Germinal center (tissue), 1 donor: ENCODE measurements at places on chromosomes 6 and 20.

- no peak for DNase-seq
These were observed 99.8 kb downstream of the TAF4 start for GRCh38 chr20:61965606-61966491.

DNA sequence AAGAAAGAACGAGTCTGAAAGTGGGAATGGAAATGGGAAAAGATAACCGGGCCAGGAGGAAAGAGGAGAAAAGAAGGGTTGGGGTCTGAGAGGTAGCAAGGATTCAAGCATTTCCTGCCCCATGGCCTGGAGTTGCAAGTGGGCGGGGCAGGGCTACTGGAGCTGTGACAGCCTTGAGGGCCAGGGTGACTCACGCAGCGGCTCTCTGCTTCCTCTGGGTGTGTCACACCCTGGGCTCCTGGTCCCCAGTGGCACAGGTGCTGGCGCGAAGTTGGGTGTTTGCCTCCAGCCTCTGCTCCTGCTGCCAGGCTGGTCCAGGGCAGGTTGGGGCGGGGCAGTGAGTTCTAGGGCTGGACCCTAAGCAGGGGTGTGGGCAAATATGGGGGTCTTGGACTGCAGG is 3.3 kb upstream of the ULBP3 start:
- DNase-seq: no peak

DNA sequence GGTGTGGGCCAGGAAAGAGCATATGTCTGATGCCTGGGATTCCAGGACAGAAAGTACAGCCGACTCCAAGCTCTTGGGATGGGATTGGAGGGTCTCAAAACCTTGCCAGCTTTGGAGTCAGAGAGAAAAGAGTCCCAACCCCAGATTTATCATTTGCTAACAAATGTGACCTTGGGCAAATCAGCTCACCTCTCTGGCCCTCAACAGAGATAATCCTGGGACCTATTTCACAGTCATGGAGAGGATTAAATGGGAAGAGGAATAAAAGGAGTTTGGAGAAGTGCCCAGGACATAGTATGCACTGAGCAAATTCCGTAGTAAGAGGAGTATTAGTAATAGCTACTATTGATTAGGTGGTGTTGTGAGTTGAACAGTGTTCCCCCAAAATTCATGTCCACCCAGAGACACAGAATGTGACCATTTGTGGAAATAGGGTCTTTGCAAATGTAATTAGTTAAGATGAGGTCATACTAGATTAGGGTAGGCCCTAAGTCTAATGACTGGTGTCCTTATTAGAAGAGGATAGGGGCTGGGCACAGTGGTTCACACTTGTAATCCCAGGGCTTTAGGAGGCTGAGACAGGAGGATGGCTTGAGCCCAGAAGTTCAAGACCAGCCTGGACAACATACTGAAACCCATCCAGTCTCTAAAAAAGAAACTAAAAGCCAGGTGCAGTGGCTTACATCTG is 17.1 kb downstream of the RIPOR3 start:
- no peak for DNase-seq

- DNase-seq: no peak
These were observed 13.4 kb downstream of the SLX4IP start for GRCh38 chr20:10448270-10449156.

DNA sequence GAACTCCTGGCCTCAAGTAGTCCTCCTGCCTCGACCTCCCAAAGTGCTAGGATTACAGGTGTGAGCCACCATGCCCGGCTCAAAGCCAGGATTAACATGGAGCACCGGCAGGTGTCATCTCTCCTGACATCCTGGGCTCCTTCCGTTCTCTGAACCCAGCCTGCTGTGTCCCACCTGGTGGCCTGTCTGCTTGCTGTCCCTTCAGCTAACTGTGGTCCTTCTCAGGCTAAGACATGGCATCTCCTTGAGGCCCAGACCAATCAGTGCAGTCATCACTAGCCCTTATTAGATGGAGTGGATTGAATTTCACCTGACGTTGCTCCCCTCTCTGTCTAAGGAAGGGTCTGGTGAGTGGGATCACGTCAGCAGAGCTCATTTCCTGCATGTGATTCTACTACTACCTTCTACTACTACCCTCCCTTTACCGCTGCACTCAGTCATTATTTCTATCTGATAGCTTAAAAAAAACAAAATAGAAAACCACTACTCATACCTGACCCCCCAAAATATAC is 28.0 kb upstream of the SYNJ2 start:
- no peak for DNase-seq

GRCh38 chr6:42781796-42782688 is at the start of gene BICRAL:
Gene BICRAL, plus strand, starts transcription at chr6:42782052. Its CDS starts 39,971 bp downstream, at chr6:42822023.
- DNase-seq: peak; percentile 66

- no peak for DNase-seq
These were observed 680.4 kb upstream of the IMPG1 start for GRCh38 chr6:76752841-76753240.

DNA sequence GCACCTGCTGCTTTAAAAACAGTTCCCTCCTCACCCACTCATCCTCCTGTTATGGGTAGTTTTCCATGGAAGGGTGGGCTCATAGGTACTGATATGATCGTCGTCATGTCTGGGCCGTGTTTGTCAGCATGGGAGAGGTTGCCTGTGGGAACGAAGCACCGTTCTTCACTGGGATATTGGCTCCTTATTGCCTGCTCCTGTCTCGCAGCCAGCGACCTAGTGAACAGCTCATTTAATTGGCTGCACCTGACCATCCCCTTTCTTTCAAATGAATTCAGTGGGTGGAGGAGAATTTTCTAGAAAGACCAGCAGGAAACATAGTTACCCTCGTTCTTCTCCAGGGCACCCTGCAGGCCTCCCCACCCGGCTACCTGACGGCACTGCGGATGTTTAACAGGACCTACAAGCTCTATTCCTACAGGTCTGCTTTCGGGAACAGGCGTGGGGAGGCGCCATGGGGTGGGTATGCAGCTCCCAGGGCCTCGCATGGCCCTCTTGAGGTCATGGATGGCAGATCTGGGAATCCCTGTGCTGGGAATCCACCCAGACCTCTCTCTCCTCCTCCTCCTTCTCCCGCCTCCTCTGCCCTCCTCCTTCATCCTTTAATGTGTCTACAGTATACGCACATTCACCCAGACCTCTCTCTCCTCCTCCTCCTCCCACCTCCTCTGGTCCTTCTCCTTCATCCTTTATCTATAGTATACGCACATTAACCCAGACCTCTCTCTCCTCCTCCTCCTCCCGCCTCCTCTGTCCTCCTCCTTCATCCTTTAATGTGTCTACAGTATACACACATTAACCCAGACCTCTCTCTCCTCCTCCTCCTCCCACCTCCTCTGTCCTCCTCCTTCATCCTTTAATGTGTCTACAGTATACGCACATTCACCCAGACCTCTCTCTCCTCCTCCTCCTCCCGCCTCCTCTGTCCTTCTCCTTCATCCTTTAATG is 21.9 kb downstream of the ENTPD6 start:
- no peak for DNase-seq

GRCh38 chr6:21201637-21202350 is 391.8 kb upstream of the SOX4 start:
- no peak for DNase-seq

- DNase-seq: no peak
These were observed 181.0 kb upstream of the ZNF217 start for GRCh38 chr20:53774461-53775203.

GRCh38 chr20:3168079-3168828 is 5.1 kb downstream of the LZTS3 start:
- DNase-seq: no peak

GRCh38 chr6:8175046-8175777 is 72.9 kb upstream of the EEF1E1 start:
- DNase-seq: no peak

- peak; percentile 97 for DNase-seq
These were observed 93.9 kb upstream of the BTN3A2 start for GRCh38 chr6:26270903-26271667.

- peak; percentile 82 for DNase-seq
These were observed 21.5 kb downstream of the OR2B2 start for GRCh38 chr6:27890445-27891319.

DNA sequence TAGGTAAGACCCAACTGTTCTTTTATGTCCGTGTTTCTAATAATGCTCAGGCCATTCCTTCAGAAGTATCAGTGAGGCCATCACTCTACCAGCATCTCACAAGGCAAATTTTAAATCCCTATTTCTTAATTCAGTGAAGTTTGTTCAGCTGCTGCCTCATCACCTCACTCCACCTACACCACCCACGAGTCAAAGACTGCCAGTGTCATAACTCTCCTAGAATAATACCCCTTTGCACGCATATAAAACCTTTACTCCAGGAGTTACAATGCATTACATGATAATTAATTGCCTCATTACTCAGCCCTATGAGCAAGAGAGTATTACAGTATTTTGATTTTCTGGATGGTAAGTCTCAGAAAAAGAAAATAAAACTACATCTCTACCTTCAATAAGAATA is 793.6 kb downstream of the TFAP2A start:
- no peak for DNase-seq

DNA sequence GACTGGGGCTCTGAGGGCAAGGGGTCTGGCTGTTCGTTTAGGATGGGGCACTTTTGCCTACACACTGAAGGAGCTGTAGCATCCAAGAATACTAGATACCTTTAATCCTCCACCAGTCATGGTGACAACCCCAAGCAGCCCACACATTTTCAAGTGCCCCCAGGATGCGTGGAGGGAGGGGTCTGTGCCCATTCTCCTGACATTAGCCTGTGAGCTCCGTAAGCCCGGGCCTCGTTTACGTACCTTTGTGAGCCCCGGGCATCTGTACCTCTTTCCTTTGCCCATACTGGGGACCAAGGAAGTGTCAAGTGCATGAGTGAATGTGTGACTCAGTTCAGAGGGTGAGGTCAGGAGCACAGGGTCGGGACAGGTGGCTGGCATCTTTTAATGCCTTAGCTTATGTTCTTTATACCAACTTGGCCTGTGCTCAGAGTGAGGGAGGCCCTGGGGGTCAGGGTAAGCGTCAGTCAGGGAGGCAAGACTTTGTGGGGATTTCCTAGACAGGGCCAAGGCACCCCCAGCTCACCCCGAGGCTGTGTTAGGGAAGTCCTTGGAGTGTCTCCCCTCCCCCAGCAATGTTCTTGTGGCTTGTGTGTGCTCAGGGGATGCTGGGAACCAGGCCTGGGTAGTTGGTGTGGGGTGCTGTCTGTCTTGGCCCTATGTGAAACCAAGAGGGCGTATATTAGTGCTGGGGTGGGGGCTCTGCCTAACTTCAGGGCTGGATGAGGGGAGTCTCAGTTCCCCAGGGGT is 12.9 kb downstream of the VEGFA start:
- DNase-seq: no peak

DNA sequence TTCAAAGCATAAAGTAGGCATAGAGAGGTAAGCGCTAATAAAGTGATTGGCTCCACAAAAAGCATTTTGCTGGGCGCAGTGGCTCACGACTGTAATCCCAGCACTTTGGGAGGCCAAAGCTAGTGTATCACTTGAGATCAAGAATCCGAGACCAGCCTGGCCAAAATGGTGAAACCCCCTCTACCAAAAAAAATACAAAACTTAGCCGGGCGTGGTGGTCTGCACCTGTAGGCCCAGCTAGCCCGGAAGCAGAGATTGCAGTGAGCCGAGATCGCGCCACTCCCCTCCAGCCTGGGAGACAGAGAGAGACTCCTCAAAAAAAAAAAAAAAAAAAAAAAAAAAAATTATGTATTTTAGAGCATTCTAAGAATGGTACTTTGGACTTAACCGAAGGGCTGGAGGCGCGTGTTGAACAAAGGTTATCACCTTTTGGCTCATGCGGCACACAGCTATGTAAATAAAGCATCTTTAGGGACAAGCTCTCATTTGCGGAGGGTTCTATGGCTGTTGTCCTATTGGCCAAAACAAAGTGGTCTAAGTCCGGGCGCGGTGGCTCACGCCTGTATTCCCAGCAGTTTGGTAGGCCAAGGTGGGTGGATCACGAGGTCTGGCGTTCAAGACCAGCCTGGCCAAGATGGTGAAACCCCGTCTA is 17.4 kb downstream of the HFE start:
- no peak for DNase-seq

GRCh38 chr6:145815309-145816274 is 997 bp upstream of the FBXO30 start:
- peak; percentile 5 for DNase-seq

GRCh38 chr6:33391278-33391921 is at the start of gene KIFC1:
Gene KIFC1, plus strand, starts transcription at chr6:33391823. Its CDS starts 163 bp downstream, at chr6:33391986.
- peak; percentile 98 for DNase-seq

DNA sequence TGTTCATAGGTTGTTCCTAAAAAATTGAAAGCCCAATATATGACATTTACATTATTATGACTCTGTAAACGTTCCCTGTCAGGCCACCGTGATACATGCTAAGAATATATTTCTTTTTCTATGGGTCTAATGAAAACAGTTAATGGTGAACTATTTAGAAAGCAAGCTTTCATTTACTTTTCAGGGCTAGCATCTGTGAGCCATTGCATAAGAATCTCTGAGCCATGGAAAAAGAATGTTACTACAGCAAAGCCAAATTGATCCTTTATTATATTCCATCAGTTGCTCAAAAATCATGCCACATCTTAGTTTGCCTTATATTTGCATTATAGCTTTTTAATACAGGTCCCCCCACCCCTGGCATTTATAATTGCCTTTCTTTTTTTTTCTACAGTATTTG is 275.5 kb downstream of the ZFAND3 start:
- DNase-seq: no peak

DNA sequence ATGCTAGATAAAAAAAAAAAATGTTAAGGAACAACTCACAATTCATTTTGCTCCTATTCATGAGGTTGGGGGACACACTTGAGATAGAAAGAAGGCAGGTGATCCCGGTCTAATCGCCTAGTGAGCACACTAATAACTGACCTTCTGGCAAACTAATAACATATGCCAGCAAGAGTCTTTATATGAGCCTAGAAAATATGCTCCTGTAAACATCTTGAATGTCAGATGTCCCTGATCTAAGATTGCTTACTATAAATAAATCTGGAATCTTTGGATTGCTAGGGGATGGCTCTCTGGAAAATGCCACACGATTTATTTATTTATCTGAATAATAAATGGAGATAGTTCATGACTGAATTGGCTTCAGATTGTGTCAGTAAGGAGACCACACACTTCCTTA is 821.9 kb downstream of the GRIK2 start:
- DNase-seq: no peak

DNA sequence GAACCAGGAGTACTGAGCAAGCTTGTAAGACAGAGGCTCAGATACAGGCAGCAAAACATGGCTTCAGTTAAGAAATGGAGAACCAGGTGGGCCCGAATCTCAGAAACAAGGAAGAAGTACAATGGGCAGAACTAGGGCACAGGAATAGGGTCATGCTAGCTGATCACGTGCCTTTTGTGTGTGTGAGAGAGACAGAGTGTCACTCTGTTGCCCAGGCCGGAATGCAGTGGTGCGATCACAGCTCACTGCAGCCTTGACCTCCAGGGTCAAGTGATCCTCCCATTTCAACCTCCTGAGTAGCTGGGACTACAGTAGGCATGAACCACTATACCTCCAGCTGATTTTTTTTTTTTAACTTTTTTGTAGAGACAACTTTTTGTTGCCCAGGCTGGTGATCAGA is 257.8 kb downstream of the UST start:
- DNase-seq: no peak

GRCh38 chr20:36632147-36632486 is 13.9 kb downstream of the SLA2 start:
- DNase-seq: no peak

DNA sequence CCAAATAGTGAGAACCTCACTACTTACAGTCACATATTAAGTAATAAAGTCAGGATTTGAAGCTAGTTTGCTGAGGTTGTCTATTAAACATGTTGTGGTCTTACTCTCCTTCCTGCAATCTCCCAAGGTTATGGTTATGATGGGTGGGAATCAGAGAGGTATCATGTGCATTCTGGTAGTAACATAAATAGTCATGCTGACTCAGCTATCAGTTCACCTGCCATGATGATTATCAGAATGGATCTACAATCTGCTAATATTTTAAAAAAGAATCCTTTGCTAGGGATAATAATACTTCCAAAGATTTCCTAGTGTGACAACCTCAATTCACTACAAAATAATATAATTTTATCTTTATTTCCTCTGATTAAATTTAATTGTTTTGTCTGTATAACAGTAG is 671.9 kb downstream of the KHDRBS2 start:
- no peak for DNase-seq
